ENCODE measurements at places on chromosomes 1 and 21.
A peak's percentile ranks its signal among the peaks of the same experiment; 100 is the strongest.

DNA sequence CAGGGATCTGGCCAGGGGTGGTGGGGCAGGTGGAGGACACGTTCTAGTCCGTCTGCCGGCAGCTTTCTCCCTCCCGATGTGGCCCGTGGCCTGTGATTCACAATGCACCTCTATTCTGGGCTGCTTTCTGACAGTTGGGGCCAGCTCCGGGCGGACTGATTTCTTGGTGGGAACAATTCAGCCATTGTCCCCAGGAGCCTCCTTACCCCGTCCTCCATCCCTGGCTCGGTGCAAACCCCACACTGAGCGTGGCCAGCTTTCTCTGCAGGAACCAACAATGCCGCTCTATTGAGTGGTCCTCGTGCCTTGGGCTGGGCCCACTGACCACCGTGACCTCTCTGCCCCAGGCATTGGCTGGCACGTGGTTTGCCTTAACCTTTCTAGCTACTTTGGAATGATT is 29.7 kb downstream of the PADI2 start:
- DNase-seq = no peak

DNA sequence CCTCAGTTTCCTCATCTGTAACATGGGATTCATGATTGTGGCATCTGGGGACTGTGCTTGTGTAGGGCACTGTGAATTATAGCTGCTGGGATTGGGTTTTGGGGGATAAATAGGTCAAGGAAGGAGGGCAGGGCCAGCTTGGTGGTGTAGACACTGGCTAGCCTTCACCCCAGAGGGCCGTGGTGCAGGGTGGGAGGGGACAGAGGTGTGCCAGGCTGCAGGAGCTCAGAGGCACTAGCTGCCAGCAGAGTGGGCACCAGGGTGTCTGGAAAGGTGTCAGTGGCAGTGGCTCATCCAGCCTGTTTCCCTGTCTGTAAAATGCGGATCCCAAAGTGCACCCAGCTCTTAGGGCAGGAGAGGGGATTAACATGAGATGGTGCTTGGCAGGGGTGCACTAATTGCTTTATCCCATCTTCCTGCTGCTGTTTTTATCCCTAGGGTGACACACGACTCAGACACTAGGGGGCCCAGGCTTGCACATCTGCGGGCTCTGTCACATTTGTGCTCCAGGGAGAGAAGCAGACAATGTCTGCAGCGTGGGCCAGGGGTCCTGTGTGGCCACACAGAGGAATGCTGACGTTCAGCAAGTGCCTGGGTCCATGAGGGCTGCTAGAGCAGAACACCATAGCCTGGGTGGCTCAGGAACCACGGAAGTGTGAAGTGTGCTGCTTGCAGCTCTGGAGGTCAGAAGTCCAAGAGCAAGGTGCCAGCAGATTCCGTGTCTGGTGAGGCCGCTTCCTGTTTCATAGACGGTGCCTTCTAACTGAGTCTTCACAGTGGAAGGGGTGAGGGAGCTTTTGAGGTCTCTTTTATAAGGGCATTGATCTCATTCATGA is 19.3 kb downstream of the OBSCN start:
- DNase-seq = no peak

DNA sequence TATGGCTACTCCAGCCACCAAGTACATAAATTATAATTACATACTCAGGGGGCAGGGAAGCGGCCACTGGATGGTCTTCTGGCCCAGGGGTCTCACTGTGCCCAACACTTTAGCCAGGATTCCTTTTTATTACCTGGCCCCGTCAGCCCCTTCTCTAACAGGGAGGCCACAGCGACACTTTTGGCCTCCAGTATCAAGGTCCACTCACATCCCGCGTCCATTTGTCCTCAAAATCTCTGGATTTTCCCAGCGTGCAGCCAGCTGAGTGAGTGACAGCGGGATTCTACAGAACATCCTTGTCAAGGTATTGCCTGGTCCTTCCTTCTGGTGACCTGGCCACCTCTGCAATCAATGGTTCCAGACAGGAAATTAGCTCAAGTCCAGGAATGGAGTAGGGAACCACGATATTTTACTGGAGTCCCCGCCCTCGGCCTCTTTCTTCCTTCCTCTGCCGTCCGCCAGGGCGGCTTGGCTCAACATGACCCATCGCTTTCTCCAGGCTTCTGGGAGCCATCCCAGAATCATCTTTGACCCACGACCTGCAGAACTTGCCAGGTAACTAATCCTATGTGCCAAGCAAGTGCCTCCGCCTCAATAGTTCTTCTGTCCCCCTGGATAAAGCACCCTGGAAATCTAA is 2.7 kb upstream of the COL6A2 start:
- no peak for DNase-seq

DNA sequence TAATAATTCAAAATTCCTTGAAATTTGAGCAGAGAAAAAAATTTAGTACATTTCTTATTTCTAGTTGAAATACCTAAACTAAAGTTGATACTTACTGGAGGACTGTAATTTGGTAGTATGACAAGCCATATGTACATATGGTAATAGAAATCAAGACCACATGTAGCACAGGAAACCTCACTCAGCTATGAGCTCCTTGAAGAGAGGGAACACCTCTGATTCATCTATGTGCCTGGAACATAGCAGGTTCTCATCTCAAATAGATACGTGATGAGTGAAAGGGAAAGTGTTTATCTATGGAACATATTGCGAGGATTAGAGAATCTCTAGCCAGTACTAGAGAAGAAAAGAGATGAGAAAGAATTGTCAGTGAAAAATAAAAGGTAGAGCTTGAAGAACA is 47.9 kb upstream of the GNG4 start:
- DNase-seq = no peak

DNA sequence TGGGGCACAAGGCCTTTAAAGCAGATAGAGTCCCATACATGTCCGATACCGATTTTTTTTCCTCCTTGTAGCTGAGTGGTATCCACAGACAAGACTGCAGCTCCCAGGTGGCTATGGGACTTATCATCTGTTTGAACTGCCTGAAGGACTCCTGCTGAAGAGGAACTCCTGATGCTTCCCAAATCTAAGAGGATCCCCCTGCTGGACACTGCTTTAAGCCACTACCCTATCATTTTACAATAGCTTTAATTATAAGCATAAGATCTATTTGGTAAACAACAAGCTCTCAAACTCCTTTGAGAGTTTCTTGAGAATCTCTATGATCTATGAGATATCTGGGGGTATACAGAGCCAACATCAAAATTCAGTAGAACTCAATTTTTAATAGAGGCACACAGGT is 11.7 kb downstream of the NDC1 start:
- DNase-seq = no peak

- DNase-seq = peak; percentile 62
Measured at GRCh38 chr1:30707412-30708360, 15.7 kb downstream of the MATN1 start.

GRCh38 chr1:46797696-46798470 is 963 bp upstream of the CYP4B1 start:
- DNase-seq = no peak

DNA sequence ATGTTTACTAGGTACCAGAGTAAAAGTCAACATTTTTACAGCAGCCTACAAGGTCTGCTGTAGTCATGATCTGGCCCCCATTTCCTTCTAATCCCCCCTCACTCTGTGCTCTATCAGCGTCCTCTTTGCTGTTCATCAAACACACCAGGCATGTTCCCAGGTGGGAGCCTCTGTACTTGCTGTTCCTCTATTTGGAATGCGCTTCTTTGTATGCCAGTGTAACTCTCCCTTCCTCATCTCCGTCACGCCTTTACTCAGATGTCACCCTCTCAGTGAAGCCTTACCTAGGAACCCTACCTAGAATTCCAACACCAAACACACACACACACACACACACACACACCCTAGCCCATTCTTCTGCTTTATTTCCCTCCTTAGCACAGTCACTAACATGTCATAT is 21.0 kb downstream of the TP53BP2 start:
- no peak for DNase-seq

- DNase-seq = no peak
Measured at GRCh38 chr1:30043256-30043655, 680.1 kb downstream of the MATN1 start.

DNA sequence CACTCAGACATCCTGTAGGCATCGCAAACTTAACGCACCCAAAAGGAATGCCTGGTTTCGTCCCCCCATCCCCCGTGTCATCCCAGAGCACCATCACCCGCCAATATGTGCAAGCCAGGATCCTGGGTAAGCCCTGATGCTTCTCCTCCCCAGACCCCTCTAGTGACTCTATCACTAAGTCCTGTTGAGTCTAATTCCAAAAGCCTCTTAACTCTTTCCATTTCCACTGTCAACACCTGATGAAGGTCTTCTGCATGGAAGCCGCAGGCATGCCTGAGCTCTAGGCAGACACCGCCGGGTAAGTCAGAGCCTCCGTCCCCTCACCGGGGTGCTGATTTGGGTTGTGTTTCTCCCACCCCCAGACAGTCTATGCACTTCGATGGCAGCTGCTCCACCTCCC is 5.3 kb upstream of the ADARB1 start:
- no peak for DNase-seq

DNA sequence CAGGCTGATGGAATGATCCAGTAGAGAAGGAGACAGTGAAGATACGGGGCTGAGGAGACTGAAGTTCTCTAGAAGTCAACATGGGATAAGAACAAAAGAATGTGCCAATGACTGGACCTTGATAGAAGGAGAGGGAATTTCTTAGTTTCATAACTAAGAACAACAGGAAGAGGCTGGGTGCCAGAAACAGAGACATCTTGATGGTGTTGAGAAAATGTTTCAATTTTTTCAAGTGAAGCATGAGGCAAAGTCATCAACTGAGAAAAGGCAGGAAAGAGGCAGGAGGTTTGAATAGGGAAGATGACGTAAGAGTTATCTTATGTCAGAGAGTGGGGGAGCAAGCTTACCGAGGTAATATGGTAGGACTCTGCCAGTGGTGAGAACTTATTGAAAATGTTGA is 80.1 kb downstream of the SPAG17 start:
- no peak for DNase-seq

DNA sequence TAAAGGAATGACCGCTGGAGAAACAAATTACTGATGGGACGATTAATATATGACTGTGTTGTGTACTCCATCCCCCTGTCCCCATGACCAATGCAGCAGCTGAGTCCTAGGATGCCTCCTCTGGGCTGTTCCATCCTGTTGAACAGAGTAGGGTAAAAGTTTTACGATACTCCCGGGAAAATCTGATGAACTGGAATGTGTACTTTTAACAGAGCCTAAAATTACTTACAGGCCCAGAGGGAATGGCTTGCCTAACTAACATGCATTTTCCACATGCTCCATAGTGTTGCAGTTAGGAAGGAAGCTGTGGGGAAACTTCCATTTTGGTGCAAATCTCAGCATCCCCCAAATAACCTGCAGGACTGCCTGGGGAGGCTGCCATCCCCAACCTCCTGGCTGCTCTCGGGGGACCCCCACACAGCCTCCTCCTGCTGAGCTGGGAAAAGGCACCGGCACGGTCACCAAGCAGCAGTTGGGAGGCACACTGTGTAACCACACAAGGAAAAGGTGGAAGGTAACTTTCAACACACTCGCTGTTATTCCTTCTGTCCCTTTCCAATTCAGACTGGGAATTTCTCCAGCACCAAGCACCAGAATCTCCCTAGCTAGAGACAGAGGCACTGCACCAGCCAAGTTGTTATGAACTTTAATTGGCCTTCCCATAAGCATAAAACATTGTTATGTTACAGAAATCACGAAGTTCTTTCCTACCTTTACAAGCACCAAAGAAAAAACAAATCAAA is 97.2 kb downstream of the BCAR3 start:
- DNase-seq = no peak

GRCh38 chr1:1130206-1131120 is 14.6 kb upstream of the C1orf159 start:
- DNase-seq = no peak

- DNase-seq = no peak
Measured at GRCh38 chr21:21183092-21183491, 184.9 kb downstream of the NCAM2 start.

GRCh38 chr1:211229365-211229759 is 29.8 kb upstream of the RCOR3 start:
- no peak for DNase-seq

GRCh38 chr1:226406401-226406881 is 1.5 kb downstream of the PARP1 start:
- no peak for DNase-seq

DNA sequence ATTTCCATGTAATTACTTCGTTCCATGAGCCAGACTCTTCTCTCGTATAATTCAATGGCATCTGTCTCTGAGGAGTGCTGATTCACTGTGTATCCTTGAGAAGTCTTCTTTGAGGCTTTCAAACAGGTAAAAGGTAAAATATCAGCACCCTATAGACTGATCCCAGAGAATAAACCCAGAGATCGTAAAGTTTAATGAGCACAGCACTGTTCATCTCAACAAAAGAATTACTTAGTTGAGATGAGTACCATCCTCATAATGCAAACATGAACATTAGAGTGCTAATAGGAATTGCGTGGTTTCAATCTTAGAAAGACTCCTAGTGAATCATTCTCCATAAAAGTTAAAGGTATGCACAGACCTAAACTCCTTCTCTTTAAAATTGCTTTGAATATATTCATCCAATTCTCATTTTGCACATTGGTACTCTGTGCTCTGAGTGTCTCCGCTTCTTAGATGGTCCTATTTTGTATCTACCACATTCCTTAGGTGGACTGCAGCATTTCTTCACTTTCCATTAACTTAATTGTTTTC is 97.2 kb downstream of the TBX15 start:
- no peak for DNase-seq

DNA sequence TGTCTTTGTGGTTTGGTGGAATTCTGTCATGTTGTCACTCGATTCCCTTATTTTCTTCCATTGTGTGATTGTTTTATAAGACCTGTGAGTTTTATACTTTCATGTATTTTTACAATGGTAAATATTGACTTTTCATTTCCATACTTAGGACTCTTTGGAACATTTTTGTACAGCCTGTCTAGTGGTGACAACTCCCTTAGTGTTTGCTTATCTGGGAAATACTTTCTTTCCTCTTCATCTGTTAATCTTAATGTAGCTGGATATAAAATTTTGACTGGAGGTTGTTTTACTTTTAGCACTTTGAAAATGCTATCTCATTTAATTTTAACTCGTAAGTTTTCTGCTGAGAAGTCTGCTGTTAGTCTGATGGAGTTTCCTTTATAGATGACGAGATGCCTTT is 310.5 kb downstream of the NUF2 start:
- DNase-seq = no peak

GRCh38 chr1:5002676-5003075 is 348.3 kb downstream of the AJAP1 start:
- DNase-seq = no peak
